CD14-positive monocyte (primary cell): ENCODE measurements at places on chromosomes 11 and 22. TPM values are rescaled to one million over a fixed set of nuclear protein-coding genes. Genes with fewer than 3 reads are reported as not detected.

GRCh38 chr11:60077981-60078380 is 10.5 kb upstream of the MS4A2 start:
- no peaks in the 10 kb centered on the region for H3K36me3 ChIP-seq
- peak overlapping the region; percentile 46 for H3K27ac ChIP-seq
- no peaks in the 10 kb centered on the region for H3K27me3 ChIP-seq
- H3K4me3 ChIP-seq: no peak overlapping the region
- DNase-seq: peak; percentile 17

DNA sequence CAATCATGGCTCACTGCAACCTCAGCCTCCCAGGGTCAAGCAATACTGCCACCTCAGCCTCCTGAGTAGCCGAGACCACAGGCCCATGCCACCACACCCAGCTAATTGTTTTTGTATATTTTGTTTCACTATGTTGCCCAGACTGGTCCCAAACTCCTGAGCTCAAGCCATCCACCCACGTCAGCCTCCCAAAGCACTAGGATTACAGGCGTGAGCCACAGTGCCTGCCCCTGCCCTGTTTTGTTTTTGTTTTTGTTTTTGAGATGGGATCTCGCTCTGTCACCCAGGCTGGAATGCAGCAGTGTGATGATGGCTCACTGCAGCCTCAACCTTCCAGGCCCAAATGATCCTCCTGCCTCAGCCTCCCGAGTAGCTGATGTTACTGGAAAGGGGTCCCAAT is 53.5 kb downstream of the TUG1 start:
- H3K27ac ChIP-seq: no peak overlapping the region
- H3K4me1 ChIP-seq: no peaks in the 10 kb centered on the region
- no peak for DNase-seq
- no peak overlapping the region for H3K4me3 ChIP-seq
- no peaks in the 10 kb centered on the region for H3K27me3 ChIP-seq
- no peaks in the 10 kb centered on the region for H3K36me3 ChIP-seq

- peaks cover 69% of the 10 kb centered on the region for H3K36me3 ChIP-seq
- no peaks in the 10 kb centered on the region for H3K4me1 ChIP-seq
- no peaks in the 10 kb centered on the region for H3K27me3 ChIP-seq
Observed at GRCh38 chr11:8624698-8625097, 30.7 kb upstream of the STK33 start.

DNA sequence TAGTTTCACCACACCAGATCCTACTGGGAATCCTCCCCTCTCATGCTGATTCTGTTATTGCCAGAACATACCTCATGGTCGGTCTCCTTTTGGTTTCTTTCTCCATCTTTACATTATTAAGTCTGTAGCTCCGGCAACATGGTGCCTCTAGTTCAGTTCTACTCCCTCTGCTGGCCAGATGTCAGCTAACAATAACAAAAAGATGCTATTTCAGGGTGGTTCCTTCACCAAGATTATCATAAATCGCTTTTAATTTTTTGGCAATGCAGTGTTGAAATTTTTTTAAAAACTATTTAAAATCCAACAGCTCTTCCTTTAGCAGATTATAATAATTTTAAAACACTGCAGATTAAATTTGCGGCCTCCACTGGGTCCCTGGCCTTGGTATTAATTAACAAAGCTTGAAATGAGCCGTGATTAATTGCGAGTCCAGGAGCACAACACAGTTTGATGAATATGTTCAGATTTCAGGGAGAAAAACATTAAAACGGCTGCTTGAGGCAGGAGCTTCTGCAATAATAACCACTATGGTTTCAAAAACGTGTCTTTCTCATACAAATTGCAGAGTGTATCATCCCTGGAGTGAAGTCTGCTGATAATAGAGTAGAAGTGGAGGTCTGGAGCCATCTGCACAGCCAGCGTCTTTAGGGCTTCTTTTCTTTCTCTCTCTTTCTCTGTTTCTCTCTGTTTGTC is 492.9 kb upstream of the KIRREL3 start:
- no peak overlapping the region for H3K4me3 ChIP-seq
- no peaks in the 10 kb centered on the region for H3K36me3 ChIP-seq
- no peak overlapping the region for H3K27ac ChIP-seq
- DNase-seq: no peak
- H3K4me1 ChIP-seq: no peaks in the 10 kb centered on the region
- no peaks in the 10 kb centered on the region for H3K27me3 ChIP-seq

DNA sequence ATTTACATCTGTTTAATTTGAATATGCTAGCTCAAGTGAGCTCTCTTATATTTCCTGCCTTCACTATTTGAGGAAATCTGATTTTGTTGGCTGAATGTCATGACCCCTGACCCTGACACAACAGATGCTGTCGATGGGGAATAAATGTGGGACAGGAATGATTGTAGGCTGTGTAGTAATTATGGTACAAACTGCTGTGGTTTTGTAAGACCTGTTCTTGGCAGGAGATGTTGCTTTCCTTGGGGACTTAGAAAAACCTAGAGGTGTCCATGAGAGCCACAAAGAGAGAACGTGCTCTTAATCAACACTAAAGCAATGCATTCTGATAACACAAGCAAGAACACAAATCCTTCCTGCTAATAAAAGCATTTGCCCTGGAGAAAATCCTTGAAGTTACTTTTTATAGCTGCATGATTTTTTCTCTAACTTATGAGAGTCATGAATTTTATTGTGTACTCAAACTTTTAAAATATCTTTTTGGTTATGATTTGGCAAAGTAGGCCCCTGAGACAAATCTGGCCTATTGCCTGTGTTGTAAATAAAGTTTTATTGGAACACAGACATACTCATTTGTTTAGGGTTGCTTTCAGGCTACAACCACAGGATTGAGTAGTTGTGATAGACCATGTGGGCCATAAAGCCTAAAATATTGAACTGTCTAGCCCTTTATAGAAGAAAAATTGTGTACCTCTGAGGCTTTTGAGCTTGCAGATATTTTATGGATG is 90.2 kb downstream of the DDX10 start:
- H3K27me3 ChIP-seq: no peaks in the 10 kb centered on the region
- no peak for DNase-seq
- H3K4me3 ChIP-seq: no peak overlapping the region
- H3K36me3 ChIP-seq: no peaks in the 10 kb centered on the region
- no peaks in the 10 kb centered on the region for H3K4me1 ChIP-seq

DNA sequence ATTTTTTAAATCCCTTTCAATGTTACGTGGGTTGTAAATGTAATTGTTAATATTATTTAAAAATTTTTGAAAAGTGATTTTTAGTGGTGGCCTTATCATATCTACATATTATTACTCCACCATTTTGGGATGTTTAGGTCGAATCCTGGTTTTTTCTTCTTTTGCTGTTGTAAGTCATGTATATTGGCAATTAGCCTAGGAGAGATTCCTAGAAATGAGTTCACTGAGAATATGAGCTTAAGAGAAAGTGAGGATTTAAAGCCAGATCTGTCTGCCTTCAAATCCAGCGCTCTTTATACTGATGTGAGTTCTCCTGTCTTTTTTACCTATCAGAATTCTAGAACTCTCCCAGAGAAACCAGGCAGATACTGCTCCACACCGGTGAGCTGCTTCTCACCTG is 56.1 kb downstream of the PTPRJ start:
- H3K4me1 ChIP-seq: peaks cover 56% of the 10 kb centered on the region
- no peaks in the 10 kb centered on the region for H3K27me3 ChIP-seq
- no peak overlapping the region for H3K4me3 ChIP-seq
- H3K36me3 ChIP-seq: no peaks in the 10 kb centered on the region
- DNase-seq: no peak
- H3K27ac ChIP-seq: no peak overlapping the region

- DNase-seq: no peak
- H3K4me1 ChIP-seq: no peaks in the 10 kb centered on the region
- H3K4me3 ChIP-seq: no peak overlapping the region
Observed at GRCh38 chr11:43419460-43419859, 60.7 kb downstream of the TTC17 start.

GRCh38 chr11:76578654-76579055 is 91.9 kb downstream of the LRRC32 start:
- no peaks in the 10 kb centered on the region for H3K27me3 ChIP-seq
- H3K4me3 ChIP-seq: no peak overlapping the region
- H3K36me3 ChIP-seq: no peaks in the 10 kb centered on the region
- DNase-seq: no peak

DNA sequence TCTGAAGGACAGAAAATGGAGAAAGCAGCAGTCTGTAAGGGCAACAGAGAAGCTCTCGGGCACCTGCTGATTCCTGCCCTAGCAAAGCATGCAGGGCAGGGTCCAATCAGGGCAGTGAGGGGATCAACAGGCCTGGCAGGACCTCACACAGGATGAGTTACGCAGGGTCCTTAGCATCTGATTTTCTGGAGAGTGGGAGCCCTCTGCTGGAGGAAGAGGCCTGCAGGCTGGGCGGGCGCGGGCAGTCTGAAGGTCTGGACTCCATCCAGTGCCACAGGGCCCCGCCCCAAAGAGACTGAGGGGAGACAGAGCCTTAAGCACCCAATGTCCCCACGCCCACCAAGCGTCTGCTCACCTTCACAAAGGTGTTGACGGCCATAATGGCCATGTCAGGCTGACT is 28.9 kb downstream of the AP1B1 start:
- H3K27me3 ChIP-seq: no peaks in the 10 kb centered on the region
- H3K4me1 ChIP-seq: peaks cover 13% of the 10 kb centered on the region
- DNase-seq: no peak
- peaks cover 60% of the 10 kb centered on the region for H3K36me3 ChIP-seq
- no peak overlapping the region for H3K4me3 ChIP-seq
- no peak overlapping the region for H3K27ac ChIP-seq

DNA sequence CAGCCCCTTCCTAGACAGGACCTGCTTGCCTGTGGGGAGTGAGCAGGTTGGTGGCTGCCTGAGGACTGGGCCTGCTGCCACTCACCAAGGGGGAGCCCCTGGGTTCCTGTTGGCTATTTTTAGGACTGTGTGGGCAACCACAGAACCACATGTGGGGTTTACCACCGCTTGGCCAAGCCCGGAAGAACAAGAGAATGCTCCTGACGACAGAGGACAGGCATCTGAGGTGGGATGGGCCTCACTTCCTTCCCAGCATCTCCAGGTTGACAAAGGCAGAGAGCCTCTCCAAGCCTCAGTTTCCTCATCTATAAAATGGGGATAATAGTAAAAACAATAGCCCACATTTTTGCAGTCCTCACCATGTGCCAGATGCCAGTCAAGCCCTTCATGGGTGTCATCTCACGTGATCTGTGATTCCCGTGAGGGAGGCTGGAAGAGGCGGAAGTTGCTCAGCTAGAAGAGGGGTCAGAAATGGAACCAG is 43.6 kb downstream of the LRRC32 start:
- no peaks in the 10 kb centered on the region for H3K36me3 ChIP-seq
- peaks cover 53% of the 10 kb centered on the region for H3K4me1 ChIP-seq
- DNase-seq: peak; percentile 76
- H3K27ac ChIP-seq: peak overlapping the region; percentile 21

GRCh38 chr11:24805671-24806070 is 308.8 kb downstream of the LUZP2 start:
- DNase-seq: no peak
- no peaks in the 10 kb centered on the region for H3K36me3 ChIP-seq
- H3K27me3 ChIP-seq: no peaks in the 10 kb centered on the region

- no peaks in the 10 kb centered on the region for H3K27me3 ChIP-seq
- no peak overlapping the region for H3K27ac ChIP-seq
- no peak overlapping the region for H3K4me3 ChIP-seq
- H3K4me1 ChIP-seq: peaks cover 14% of the 10 kb centered on the region
- no peak for DNase-seq
- H3K36me3 ChIP-seq: peaks cover 44% of the 10 kb centered on the region
Observed at GRCh38 chr11:116901964-116902688, 64.7 kb upstream of the APOA1 start.

- no peaks in the 10 kb centered on the region for H3K27me3 ChIP-seq
- H3K4me3 ChIP-seq: no peak overlapping the region
- H3K36me3 ChIP-seq: no peaks in the 10 kb centered on the region
- H3K4me1 ChIP-seq: no peaks in the 10 kb centered on the region
Observed at GRCh38 chr22:40023341-40023841, 28.6 kb downstream of the FAM83F start.

- peaks cover 4% of the 10 kb centered on the region for H3K27me3 ChIP-seq
- DNase-seq: no peak
- H3K4me1 ChIP-seq: no peaks in the 10 kb centered on the region
- H3K27ac ChIP-seq: no peak overlapping the region
- H3K36me3 ChIP-seq: no peaks in the 10 kb centered on the region
Observed at GRCh38 chr11:14927146-14927545, 35.1 kb upstream of the CYP2R1 start.

The COPB1 gene
- polyA plus RNA-seq: 14.2 and 37.8 TPM in 2 replicates

The UBQLNL gene
- not detected for polyA plus RNA-seq

The BDNF gene
- polyA plus RNA-seq: not detected in 2 replicates

The SEC14L2 gene
- not detected for polyA plus RNA-seq

The LRRC74B gene
- polyA plus RNA-seq: not detected in 2 replicates

The C11orf42 gene
- not detected in 2 replicates for polyA plus RNA-seq

The TTC36 gene
- polyA plus RNA-seq: 0.10 TPM in 1 of 2 replicates, not detected in the other
